ENCODE measurements at places on chromosomes 11 and 22.

DNA sequence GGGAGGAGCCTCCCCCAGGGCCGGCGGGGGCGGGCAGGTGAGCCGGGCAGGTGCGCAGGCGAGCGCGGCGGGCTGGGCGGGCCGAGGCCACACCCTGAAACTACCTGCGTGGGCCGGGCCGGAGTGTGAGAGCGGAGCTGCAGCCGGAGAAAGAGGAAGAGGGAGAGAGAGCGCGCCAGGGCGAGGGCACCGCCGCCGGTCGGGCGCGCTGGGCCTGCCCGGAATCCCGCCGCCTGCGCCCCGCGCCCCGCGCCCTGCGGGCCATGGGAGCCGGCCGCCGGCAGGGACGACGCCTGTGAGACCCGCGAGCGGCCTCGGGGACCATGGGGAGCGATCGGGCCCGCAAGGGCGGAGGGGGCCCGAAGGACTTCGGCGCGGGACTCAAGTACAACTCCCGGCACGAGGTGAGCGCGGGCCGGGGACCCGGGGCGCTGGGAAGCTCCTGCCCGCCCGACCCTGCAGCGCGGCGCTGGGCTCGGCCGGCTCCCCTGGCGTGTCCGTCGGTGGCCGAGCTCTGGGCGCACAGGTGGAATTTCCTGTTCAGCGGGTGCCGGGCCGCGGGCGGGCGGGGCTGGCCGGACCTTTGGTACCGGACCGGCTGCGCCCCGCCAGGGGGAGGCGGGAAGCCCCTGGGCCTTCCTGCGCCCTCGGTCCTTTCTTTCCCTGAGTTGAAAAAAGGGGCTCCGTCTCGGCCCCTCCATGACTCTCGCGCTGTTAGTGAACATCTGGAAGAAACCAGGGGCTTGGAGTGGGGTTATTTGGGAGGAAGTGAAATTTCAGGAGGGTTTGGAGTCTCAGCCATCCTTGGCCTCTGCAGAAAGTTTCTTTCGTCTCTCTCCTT lies at the start of gene ST14:
Gene ST14, plus strand, starts transcription at position 126 of the 841 bp plus-strand sequence. Its CDS starts 198 bp downstream, at position 324.
- no peak for DNase-seq

DNA sequence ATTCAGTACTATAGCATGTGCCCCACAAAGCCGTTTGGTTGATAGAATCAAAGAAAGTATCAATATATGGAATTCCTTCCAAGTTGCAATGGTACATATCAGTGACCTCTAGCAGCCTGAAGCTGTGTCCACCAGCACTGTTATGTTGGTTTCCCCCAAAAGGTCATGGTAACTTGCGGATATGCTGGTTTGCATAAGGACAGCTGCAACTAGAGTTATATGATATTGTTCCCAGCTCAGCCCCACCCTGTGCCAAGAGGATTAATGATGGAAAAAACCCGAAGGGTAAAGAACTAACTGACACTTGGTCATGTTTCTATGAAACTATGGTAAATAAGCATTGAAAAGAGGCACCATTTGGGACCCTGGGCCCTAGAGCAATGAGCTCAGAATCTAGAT lies 93.5 kb downstream of the PDHX start:
- DNase-seq, result no peak

DNA sequence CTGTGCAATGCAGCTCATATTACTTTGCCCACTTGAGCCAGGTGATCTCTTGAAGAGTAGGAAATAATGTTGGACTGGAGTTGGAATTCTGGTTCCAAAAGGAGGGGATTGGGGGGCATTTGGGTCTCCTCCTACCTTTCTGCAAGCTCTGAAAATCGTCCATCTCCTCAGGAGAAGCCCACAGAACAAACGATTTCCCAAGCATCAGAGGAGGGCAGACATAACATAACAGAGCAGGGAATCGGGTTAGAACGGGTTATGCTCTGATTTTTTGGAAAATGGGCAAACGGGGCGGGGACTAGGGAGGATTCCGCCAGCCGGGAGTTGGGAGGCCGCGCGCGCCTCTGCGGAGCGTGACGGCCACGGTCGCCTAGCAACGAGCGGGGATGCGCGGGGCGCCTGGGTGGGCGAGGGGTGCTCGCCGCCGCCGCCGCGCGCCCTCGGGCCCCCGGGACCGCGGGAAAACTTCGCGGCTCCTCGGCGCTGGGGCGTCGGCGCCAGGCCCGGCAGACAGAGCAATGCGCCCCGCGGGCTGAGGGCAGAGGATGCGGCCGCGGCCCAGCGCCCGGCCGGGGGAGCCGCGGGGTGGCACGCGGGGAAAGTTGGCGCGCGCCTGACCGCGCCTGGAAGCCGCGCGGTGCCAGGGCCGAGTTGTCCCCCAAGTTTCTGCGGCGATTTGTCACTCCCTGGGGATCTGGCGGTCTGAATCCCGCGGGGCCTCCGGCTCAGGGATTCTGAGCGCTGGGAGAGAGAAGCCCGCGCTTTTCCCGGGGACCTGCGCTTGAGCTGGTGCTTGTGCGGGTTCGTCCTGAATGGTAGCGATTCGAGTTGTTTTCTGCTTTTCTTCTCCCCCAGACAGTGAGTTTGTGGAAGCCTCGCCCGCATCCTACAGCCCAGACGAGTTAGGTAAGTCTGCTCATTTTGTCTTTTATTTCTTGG lies 27.8 kb upstream of the AMOTL1 start:
- no peak for DNase-seq

- no peak for DNase-seq
Measured at GRCh38 chr22:22352371-22352999, 107.9 kb downstream of the VPREB1 start.

GRCh38 chr11:32630844-32631243 lies 47.2 kb downstream of the EIF3M start:
- DNase-seq, result no peak
